CD4-positive, alpha-beta T cell treated with Interleukin-6 for 4 hours (primary cell): ENCODE measurements at places on chromosomes 7 and 10.

DNA sequence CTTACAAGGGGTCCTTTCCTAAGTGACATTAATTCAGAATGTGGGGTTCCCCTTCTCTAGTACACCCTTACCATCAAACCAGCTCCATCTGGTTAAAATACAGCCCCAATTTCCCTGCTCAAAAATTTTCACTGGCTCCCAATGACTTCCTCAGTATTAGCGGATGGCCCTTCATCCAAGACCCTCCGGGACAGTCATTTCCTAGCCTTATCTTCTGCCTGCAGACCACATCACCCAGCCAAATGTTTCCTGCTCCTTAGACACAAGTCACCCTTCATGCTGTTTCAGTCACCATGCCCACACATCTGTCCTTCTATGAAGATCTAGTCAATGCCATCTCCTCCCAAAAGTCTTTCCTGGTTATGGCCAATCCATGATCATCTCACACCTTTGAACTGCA, 45.2 kb downstream of the PARD3 start:
- DNase-seq: no peak

- DNase-seq: no peak
These were observed 32.3 kb downstream of the PYROXD2 start for GRCh38 chr10:98382691-98383101.

DNA sequence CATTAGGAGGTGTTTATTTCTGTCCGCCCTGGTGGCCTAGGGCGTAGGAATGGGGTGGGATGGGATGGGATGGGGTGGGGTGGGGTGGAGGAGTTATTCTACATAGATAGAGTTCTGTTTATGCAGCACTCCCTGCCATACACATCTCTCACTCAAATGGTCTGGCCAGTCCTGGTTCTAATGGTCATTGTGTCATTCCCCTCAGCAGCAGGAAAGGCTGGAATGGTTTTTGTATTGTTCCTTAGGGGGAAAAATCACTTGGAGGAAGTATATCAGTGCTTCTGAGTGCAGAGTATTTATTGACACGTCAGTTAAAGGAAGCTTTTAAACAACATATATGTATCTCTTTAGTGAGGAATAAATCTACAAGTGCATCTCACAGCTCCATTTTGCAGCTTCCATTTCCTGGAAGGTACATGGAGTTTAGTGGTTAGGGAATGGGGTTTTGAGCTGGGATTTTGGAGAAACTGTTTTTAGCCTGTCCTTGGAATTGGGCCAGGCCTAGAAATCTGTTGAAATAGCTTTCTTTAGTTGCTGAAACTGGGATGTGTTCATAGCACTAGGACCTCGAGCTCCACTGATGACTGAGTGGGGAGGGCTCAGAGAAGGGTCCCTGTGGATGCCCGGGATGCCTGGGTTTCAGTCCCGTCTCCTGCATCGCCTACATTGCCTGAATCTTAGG, 8.3 kb downstream of the TSPAN14 start:
- DNase-seq: no peak

- no peak for DNase-seq
These were observed 17.7 kb upstream of the IFIT1B start for GRCh38 chr10:89360157-89360556.

DNA sequence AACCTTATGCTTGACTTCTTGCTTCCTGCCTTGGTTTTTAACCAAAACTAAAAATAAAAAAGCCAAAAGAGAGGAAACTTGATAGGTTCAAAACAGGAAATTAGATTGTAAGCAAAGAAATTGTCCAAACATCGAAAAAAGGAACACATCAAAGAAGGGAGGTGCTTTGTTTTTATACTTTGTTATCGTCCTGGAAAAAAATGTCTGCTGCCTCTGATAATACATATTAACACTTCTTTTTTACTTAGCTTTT, 286.6 kb upstream of the C7orf33 start:
- DNase-seq: no peak

DNA sequence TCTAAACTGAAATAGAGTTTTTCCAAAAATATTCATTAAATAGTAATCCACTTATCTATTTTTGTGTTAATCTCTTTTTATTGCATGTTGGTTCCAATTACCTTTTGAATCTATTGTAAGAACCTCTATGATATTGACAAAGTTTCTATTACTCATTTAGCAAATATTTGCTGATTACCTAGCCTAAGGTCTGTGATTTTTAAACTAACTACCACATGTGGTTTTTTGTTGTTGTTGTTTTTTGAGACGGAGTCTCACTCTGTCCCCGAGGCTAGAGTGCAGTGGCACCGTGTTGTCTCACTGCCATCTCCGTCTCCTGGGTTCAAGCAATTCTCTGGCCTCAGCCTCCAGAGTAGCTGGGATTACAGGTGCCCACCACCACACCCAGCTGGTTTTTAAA, 2.0 kb upstream of the ASB13 start:
- no peak for DNase-seq

DNA sequence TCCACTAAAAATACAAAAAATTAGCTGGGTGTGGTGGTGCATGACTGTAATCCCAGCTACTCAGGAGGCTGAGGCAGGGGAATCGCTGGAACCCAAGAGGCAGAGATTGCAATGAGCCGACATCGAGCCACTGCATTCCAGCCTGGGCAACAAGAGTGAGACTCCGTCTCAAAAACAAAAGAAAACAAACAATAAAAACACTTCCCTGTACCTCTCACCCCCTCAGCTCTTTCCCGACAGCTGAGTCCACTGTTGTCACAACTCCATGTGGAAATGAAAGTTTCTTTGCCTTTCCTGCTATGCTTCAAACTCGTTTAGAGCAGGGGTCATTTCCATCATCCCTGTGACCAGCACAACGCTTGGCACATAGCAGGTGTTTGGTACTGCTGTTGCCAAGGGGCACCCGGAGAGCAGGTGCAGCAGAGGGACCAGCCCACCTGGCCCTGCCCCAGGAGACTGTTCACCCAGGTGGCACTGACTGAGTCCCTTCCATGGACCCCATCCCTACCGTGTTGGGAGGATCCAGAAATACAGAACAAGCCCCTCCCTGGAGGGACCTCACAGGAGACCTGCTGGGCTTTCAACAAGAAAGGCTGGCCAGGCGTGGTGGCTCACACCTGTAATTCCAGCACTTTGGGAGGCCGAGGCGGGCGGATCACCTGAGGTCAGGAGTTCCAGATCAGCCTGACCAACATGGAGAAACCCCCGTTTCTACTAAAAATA, 4.9 kb downstream of the TMEM130 start:
- no peak for DNase-seq

- DNase-seq: no peak
These were observed 87.2 kb downstream of the MDFIC start for GRCh38 chr7:115009139-115009538.

DNA sequence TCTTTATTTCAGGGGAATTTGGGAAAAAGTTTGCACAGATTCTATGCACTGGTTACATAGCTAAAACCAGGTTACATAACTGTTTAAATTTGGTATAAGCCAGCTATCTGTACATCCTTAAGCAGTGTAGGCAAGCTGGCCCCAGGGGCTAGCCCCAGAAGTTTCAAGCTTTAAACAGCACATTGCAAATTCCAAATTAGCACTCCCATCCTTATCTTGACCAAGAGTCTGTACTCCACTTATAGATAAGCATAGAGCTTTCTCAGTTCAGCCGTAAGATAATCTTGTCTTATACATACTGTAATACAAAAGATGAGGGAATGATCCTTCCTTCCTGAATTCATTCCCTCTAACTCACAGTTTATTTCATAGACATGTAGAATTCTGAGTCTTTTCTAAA, 109.3 kb downstream of the SPAG6 start:
- no peak for DNase-seq

DNA sequence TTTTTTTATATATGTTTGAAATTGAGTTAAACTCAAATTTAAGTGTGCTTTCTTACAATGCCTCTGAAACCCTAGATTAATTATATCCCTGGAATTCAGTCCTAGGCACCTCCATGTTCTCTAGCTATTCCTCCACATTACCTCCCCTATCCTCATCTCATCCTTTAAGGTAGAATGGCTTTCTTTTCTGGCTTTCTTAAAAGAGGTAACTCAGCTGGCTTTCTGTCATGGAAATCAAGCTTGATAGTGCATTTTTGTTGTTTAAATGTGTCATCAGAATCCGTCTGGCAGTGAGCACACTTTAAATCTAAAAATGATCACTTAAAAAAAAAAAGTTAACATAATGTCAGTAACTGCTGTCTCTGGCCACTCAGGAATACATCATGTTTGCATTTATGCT, 42.2 kb downstream of the AHR start:
- no peak for DNase-seq

DNA sequence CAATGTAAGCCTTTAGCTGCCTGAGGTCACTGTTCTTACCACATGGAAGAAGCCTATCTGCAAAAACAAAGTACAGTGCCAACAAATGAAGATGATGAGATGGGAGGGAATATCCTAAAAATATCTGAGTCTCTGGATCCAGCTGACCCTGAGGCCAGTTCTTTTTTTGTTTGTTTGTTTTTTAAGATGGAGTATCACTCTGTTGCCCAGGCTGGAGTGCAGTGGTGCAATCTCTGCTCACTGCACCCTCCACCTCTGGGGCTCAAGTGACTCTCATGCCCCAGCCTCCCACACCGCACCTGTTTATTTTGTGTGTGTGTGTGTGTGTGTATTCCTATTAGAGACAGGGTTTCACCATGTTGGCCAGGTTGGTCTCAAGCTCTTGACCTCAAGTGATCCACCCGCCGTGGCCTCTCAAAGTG, 44.9 kb downstream of the HYCC1 start:
- no peak for DNase-seq

DNA sequence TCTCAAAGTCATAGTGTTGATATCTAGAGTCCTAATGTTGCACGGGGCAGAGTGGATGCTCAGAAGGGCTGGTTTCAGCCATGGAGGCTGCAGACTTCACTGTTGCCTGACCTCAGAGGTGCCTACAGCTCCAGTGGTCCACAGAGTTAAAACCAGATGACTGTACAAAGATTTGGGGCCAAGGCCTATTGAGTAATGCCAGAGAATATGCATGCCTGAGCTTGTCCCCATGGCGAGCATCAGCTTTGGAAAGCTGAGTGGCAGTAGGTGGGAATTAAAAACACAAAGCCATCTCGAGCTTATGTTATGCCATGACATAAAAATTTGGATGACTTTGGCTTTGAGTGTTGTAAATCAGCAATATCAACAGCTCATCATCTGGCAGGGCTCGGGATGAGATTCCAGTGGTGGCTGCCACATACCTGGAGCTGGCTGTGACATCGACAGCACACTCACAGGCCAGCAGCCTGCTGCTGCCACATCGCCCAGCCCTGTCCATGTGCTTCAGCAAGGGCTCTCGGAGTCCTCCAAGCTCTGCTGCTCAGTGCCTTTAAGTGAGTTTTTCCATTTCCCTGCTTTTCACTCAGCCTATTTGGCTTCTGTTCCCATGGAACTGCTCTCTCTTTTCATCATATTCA, 379.6 kb downstream of the TNS3 start:
- DNase-seq: no peak

DNA sequence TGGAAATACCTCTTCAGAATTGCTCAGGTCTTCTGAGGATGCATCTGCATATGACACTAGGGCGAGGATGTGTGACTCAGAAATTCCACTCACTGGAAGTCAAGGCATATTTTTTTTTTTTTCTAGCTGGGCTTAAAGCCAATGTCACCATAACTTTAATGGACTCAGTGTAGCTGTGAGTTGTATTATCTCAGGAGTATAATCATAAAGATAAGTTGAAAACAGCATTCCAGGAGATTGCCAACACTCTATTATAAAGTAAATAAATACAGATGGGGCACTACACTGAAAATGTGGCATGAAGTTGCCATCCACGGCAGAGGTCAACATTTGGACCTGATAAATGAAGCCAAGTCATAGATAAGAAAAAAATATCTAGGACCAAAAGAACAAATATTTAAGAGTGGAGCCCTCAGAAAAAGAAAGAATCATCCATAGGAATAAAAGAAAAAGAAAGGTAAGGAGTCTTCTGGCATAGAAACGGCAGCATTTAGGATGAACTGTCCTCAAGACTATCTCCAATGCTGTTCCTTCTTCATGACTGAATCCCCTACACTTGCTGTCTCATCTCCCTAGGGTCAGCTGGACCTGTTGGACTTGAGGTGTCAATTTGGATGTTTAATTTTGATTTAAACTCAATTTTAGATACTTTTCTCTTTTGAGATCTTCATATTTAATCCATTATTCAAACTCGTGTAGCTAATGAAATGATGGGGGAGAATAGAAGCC, 72.9 kb upstream of the CAV2 start:
- DNase-seq: no peak

DNA sequence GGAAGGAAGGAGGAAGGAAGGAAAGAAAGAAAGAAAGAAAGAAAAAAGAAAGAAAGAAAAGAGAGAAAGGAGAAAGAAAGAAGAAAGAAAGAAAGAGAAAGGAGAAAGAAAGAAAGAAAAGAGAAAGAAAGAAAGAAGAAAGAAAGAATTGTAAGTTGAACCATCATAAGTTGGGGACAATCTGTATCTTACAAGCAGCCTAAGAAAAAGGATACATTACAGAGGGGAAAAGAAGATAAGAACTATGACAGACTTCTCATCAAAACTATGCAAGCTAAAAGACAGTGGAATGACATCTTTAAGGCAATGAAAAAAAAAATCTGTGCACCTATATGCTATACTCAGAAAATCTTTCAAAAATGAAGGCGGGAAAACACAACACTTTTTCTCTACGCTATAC, 50.3 kb upstream of the SP4 start:
- no peak for DNase-seq

GRCh38 chr7:88669913-88670312, 89.6 kb upstream of the ZNF804B start:
- DNase-seq: no peak

- no peak for DNase-seq
These were observed 80.0 kb upstream of the COL1A2 start for GRCh38 chr7:94314413-94315410.

GRCh38 chr7:16773326-16773725, 19.8 kb downstream of the TSPAN13 start:
- DNase-seq: no peak

DNA sequence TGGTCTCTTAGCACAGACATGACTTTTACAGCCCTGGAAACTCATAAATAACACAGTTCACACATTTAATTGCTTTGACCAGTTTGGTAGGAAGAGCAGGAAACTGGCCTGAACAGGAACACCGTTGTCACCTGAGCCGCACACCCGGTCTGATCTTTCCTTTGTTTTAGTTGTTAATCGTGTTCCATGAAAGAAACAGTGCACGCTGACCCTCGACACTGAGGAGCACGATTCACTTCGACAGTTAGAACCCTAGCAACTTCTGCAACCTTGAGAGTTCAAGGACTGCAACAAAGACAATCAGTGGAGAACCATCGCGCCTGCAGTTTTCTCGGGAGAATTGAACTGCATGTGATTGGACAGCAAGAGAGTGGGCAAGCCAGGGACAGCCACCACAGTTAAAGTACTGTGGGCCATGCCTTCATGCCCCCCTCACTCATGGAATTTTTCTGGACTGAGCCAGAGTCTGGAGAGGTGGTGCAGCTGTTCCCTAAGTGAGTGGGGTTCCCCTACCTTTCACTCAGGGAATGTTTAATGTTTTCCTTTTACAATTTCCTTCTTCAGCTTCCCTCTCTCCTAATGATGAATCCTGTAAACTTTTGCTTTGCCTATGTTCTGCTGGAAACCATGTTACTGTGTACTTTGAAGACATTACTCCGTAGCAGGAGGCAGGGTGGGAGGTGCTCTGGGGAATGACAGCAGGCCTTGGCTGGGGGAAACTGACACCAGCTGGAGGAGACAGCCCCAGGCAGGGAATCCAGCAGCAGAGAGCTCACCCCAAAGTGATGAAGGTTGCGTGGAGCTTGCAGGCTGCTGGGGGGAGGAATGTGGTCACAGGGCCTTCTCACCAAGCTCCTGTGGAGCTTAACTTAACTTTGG, 198.7 kb downstream of the ZNF438 start:
- DNase-seq: no peak

- no peak for DNase-seq
These were observed 918 bp downstream of the NET1 start for GRCh38 chr10:5413012-5413938.

- no peak for DNase-seq
These were observed 236.0 kb downstream of the INHBA start for GRCh38 chr7:41466760-41467384.
